ENCODE measurements at places on chromosomes 3 and 15.

- DNase-seq = peak; percentile 41
These were observed 29.1 kb downstream of the PLXND1 start for GRCh38 chr3:129577366-129577765.

DNA sequence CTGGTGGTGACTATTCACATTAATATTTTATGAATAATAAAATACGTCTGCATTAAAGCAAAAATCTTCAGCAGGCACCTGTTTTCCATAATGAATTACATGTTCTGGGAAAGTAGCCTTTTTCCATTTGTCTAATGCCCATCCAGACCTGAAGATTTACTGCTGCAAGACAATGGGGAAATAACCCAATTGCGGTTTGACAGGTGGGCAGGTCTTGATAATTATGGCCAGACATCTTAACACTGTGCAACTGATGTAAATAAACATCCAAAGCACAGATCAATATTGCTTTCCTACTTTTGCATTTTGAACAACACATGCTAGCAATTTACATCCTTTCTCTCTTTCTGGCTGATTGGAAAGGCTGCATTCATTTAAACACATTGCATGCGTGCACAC is 173.9 kb downstream of the MEIS2 start:
- DNase-seq = no peak

DNA sequence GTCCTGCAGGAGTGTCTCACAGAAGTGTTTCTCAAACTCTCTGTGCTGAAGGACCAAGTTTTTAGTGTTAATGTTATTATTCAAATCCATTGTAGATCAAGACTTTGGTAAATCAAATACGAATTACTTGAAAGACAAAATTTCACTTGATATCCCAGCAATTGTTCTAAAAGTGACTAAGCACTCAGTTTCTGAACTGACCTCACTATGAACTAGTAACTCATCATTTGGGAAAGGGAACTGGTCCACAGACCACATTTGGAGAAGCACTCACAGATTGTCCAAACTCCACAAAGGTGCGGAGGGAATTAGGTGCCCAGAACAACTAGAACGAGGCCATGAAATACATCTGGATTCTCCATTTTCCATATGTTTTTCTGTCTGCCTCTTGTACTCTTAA is 25.6 kb downstream of the FAM43A start:
- DNase-seq = no peak

GRCh38 chr3:119741657-119742590 is 39.1 kb downstream of the CFAP91 start:
- DNase-seq = no peak

- no peak for DNase-seq
These were observed 32.4 kb upstream of the RASGRF1 start for GRCh38 chr15:79122991-79123390.

GRCh38 chr3:190847436-190847835 is 15.1 kb downstream of the GMNC start:
- no peak for DNase-seq

GRCh38 chr3:168383573-168383972 is 287.8 kb upstream of the GOLIM4 start:
- no peak for DNase-seq

DNA sequence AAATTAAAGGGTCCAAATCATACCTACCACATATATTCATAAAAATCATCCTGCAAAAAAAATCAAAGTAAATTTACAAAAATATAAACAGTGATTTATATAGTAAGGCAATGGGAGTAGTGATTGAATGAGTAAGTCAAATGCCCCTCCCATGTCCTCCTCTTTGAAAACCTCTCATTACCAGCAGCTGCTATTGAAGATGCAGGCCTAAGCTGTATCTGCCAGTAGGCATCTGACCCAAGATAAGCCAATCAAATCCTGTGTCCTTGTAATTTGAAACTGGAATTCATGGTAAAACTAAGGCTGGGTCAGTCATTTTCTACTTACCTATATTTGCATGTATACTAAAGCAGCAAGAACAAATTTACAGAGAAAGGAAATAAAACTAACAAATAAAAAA is 60.4 kb upstream of the POU1F1 start:
- no peak for DNase-seq
